ENCODE measurements at places on chromosomes 2 and 18.

- DNase-seq: no peak
These were observed at the start of gene INPP5D for GRCh38 chr2:233059797-233060500. INPP5D (plus strand) TSS chr2:233060342; CDS start chr2:233060479, 137 bp downstream.

DNA sequence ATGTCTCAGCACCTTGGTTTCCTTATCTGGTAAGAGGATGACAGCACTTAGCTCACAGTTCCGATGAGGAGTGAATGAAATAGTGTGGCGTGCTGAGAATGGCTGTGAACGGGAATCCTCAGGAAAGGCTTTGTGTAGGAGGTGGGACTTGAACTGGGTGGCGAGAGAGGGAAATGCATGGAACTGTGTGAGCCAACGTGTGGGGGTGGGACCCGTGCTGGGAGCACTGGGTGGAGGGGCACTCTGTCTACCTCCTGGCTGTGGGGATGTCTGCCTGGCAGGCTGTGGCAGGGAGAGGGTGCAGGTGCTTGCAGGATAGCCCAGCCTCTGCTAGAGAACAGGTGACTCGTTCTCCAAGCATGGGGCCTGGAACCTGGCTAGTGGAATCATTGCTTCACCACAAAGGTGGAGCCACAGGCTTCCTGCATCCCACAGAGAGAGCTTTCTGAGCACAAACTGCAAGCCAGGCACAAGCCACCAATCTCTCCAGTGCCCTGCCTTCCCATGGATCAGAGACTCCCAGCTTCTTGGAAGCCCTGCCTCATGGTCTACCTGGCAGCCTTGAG, 145.2 kb downstream of the CELF4 start:
- no peak for DNase-seq

GRCh38 chr18:68839701-68840100, 41.8 kb downstream of the CCDC102B start:
- DNase-seq: no peak

GRCh38 chr2:112714331-112714730, 6.5 kb upstream of the NT5DC4 start:
- DNase-seq: no peak

DNA sequence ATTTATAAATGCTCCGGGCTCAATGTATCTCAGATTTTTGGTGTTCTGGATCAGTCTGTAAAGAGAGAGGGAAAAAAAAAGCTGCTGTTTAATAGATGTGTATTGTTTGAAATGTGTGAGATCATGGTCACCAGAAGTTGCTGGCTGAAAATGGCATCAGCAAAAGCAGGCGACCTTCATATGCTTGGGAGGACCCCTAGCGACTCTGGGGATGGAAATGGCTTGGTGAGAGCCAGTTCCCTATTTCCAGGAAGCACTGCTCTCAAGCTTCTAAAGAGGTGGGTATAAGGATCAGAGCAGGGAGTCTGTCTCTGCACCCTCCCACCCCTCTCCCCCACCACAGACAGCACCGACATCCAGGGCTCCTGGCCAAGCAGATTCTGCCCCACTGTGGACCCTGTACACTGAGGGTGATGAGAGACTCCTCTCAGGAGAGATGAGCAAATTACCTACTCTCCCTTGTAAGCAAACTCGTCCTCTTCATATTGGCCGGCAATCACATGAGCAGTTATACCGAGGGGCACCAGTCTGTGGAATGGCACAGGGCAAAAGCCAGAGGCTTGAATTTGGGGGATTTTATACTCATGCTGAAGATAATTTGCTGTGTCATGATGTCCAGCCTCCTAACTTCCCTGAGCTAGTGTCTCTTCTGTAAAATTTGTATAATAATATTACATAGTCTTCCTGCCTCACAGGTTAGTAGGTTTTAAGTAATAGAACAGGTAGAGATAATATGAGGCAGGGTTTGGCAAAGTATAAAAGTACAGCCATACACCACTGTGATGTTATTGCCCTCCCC, 29.6 kb downstream of the LHCGR start:
- DNase-seq: no peak

DNA sequence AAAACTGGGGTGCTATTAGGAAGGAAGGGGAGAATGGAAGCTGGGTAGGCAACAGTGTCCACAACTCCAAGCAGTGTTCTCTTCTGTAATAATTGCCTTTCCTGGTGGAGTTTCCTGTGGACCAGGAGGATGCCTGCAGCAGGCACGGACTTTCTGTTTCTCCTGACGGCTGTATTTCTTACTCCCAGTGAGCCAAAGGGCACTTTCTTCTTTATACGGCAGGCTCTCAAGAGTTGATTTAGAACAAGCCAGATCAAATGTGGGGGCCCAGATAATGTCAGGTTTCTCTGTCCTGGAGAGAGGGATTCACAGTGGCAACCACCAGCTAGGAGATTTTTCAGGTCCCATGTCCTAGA, 13.0 kb upstream of the PROC start:
- no peak for DNase-seq

- DNase-seq: no peak
These were observed 43.3 kb downstream of the AFTPH start for GRCh38 chr2:64567473-64567872.

DNA sequence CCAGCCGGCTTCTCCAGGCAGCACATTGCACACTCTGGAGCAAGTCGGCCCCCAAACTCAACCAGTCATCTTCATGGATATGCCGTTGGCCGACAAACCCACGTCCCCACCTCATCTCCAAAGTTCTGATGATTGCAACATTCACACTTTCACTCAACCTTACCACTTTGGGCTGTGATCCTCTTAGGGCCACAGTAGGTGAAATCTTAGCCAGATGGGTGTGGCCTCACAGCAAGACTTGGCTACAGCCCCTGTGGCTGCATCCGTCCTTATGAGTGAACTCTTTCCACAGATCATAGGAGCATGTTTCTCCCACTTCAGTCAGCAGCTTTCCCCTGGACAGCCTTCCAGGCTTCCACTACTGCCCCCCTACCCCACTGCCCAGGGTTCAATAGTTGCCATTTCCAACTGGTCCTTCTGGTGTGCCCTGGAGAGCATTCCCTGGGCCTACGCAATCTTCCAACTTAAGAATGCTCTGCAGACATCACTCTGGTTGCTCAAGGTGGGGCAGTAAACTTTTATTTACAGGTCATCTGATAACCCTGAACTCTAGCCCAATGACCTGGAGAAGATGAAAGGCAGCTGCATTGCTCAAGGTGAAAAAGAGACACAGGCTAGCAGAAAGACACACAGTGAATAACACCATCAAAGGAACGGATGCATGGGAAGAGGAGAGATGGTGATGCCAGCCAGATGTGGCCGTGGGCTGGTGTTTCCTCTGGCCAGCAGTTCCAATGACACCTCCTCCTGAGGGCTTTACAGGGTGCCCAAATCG, 34.5 kb downstream of the ARL4C start:
- peak; percentile 26 for DNase-seq

GRCh38 chr2:23585273-23586170, 200.5 kb downstream of the KLHL29 start:
- DNase-seq: no peak

- no peak for DNase-seq
These were observed 103.0 kb downstream of the DNER start for GRCh38 chr2:229611360-229611759.

DNA sequence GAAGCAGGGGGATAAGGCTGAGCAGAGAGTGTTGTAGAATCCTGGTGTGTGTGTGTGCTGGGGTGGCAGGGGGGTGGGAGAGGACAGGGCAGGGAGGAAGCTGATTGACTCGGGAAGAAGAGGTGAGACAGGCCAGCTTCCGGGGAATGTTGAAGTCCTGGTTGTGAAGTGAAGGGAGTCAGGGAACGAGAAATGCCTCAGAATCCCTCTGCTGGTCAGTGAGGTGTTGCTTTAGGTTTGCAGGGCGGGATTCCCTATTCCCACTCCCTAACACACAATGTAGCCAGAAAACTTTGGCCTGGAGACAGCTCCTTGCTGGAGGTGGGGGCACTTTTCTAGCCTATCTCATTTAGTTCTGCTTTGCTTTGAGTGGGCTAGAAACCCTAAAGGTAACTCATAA, 265.1 kb downstream of the HAUS1 start:
- DNase-seq: peak; percentile 52

- DNase-seq: no peak
These were observed 194.8 kb upstream of the SALL3 start for GRCh38 chr18:78784861-78785260.

GRCh38 chr2:189056200-189057106, 82.3 kb downstream of the COL3A1 start:
- DNase-seq: no peak

- no peak for DNase-seq
These were observed 71.0 kb downstream of the IL1R2 start for GRCh38 chr2:102062802-102063201.

DNA sequence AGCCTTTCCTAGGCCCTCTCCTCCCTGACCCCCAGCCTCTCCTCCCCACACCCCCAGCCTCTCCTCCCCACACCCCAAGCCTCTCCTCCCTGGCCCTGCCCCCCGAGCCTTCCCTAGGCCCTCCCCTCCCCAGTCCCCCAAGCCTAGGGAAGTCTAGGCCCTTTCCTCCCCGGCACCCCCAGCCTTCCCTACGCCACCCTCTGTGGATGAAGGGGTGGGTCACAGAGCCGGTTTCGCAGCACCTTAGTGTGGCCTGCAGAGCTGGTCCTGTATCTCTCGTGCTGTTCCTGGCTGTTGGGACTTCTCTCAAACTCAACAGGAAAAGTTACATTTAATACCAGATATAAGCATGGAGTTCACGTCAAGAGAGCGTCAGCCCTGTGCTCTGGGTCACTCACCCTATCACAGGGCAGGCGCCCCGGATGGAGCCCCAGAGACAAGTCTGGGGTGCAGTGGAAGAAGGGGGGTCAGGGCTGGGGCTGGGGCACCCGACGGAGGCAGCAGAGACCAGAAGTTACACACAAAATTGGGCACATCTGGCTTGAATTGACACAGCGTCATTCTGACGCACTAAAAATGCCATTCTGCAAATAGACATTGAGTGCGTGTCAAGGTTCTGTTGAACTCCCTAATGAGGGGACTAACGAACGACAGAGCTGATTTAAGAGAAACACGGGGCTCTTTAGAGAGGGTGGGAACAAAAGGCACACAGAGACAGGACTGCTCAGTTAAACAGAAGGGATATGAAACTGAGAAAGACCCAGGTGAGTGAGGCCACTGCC, 24.0 kb downstream of the KCNIP3 start:
- DNase-seq: no peak

DNA sequence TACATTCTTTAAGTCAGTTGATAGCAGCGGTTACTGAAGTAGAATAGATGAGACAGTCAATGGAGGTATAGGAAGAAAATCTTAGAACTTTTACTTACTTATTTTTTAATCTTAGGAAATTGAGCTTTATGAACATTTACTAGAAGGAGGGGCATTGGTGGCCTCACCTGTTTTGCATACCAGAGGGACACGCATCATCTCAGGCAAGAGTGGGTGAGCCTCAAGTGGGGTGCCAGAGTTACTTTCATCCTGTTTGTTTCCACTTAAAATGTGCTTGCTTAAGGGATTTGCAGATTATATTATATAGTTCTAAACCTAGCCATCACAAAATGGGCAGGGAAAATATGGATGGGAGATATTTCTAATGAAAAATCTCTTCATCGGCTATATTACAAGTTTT, 61.6 kb downstream of the WDR7 start:
- DNase-seq: no peak

DNA sequence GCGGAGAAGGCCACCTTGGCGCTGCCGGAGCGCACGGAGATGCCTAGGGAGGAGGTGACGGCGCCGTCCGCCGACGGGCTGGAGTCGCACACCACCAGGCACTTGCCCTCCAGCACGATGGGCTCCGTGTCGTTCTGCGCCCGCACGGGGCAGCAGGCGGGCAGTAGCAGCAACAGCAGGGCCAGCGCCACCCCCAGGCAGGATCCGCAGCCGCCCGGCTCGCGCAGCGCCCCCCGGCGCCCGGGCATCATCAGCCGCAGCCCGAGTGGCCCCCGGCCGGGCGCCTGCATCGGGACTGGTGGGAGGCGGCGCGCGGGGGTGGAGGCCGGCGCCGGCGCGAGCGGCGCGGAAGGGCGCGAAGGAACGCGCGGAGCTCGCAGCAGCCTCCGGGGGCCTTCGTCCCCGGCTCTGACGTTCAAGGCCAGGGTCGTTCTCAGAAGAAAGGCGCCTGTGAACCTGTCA, 2.2 kb downstream of the CBLN2 start:
- DNase-seq: peak; percentile 71

- DNase-seq: peak; percentile 68
These were observed 10.8 kb downstream of the PROM2 start for GRCh38 chr2:95284886-95285541.

- peak; percentile 29 for DNase-seq
These were observed 102.6 kb downstream of the VSNL1 start for GRCh38 chr2:17643031-17643615.

DNA sequence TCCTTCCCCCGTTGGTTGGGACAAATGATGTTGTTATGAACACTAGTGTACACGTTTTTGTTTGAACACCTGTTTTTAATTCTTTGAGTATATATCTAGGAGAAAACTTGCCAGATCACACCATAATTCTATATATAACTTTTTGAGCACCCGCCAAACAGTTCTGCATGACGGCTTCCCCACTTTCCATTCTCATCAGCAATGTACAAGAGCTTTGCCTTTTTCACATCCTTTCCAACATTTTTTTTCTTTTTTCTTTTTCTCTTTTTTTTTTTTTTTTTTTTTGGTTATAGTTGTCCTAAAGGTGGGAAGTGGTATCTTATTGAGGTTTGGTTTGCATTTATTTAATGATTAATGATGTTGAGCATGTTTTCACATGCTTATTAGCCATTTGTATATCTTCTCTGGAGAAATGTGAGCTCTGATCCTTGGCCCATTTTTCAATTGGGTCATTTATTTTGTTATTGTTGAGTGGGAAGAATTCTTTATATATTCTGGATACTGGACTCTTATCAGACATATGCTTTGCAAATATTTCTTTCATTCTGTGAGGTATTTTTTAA, 86.9 kb upstream of the ZC3H15 start:
- DNase-seq: no peak

DNA sequence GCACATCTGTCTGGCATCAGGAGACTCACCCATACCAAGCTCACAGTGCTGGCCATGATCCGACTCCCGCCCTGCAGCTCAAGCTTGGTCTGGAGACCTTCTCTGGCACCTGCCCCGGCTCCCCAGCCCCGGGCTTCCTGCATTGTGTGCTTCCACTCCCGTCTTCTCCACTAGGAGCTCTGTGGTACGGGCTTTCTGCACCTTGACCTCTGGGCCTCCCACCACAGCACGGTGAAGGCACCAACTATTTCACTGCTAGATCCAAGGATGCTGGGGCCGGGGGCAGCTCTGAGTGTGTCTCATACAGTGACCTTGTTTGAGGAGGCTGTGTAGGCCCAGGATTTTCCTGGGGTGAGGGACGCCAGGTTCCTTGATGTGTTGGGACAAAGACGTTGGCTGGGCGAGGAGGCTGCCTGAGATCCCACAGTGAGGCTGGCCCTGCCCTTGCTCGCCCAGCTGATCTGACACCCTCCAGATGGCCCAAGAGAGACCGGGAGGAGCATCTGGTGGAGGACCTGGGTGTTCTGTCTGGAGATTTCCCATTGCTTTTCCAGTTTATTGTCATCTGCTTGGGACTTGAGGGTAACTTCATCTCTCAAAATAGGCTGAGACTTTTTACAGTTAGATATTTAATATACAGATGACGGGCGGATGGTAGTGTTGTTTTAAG, 64.0 kb downstream of the HPCAL1 start:
- no peak for DNase-seq
